GM23248 (cell line): ENCODE measurements at places on chromosomes 5 and 9.

DNA sequence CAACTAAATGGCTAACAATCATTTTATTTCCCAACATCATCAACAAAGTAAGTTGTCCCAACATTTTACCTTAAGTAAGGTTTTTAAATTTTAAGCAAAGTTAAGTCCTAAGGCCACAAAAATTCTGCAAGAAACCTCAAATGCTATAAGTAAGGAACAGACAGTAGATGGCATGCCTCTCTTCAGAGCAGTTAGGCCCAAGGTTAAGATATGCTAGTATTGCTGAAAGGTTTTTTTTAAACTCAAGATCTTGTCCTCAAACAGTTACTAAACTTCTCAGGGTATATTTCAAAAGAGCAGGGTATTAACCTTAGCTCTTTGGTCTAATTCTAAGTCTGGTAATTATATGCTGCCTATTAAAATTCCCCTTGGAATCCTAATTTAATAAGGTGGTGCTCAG lies 35.1 kb downstream of the PJA2 start:
- no peak for DNase-seq

DNA sequence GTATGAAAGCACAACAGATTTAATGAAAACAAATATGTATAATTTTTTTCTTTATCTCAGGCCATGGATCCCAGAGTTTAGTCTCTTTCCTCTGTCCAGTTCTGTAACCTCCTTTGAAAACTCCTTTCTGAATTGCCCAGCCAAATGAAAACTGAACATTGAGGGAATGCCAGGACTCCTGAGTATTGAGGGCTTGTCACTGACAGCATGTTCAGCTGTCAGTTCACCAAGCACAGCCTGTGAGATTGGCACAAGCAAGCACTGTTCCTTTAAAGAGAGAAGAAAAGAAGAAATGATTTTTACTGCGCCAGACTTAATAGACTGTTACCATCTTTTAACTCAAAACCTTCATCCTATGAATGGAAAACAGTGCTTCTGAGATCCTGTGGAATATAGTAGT lies 27.3 kb downstream of the TTC1 start:
- no peak for DNase-seq

DNA sequence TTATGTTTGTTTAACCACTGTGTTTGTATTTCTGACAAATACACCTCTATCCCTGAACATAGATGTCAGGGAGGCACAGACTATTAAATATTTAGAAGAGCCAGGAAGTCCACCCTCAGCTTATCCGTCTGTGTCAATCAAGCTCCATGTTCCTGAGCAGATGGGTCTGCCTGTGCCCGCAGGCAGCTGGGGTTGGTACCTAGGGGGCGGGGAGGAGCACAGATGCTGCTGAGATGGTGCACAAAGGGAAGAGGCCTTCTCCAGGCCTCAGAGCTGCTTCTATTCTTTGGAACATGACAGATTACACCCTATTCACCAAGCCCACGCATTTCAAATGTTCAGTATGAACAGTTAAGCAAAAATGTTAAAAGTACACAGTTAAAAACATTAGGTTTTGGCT lies 142.1 kb downstream of the EPB41L4A start:
- DNase-seq = no peak

GRCh38 chr9:5846501-5846921 lies 13.6 kb upstream of the ERMP1 start:
- peak; percentile 30 for DNase-seq

DNA sequence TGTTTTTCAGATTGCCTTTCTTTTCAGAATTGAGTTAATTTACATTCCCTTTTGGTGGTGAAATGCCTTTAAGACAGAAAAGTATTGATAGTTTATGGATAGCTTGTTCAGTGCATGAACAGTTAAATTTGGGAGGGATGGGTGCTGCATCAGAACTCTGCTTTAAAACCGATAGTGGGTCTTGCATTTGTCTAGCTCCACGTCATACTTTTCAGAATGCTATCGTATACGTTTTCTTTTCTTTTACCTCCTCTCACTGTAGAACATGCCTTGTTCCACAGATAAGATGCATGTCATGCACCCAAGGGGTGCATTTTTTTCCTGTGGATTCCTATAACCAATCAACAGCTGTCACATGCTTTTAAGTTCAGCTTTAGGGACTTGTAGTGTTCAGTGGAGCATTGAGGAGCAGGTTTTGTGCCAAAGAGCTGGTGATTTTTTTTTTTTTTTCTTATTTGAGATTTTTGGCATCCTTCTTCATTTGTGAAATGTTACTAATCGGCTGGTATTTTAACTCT lies 2.3 kb downstream of the SLC44A1 start:
- DNase-seq = peak; percentile 52

DNA sequence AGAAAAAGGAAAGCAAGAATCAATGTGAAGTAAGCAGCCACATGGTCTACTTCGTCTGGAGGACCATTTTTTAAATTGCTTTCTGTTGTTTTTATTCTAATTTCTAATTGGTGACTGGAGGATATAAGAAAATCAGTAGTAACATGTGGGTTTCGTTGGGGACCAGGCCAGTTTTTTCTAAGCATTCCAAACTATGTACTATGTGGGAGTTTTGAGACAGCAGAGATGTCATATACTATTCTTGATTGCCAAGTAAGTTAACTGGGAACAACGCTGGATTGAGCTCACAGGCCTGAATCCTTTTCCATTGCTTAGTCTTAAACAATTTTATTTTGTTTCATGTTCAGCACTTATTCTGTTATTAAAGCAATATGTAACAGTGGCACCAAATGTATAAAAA lies 225.7 kb downstream of the TMEM167A start:
- no peak for DNase-seq

- DNase-seq = no peak
These were observed 54.1 kb upstream of the ALDH1A1 start for GRCh38 chr9:73006986-73007385.

DNA sequence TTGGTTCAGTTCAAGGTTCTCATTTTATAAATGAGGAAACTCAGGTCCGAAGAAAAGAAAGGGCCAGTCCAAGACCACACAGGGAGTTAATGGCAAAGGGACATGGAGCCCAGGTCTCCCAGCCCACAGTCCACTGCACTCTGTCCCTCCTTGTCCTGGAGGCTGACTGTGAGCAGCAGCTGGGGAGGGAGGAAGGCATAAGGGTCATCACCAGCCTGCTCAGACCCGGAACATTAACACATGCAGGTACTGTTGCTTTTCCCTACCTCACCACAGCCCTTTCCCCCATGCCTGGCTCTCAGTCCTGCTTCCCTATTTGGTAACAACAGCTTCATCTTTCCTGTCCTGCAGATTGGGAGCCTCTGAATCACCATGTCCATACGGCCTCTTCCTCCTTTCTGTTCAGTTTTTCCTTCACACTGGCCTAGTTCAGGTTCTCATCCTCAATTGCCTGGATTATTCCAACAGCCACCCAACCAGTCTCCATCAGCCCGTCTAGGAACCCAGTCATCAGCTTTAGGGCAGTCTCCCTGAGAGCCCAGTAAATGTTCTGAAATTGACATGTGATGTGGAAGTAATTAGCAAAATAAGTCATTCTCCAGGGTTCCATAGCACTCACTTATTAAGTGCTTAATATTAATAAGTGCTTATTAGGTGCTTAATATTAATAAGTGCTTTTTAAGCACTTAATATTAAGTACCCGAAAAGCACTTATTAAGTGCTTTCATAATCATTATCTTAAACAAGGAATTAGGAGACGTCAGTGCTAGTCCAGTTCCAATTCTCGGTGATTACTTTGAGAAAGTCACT lies 4.3 kb downstream of the GPX3 start:
- no peak for DNase-seq

GRCh38 chr5:79888643-79889042 lies 102.4 kb downstream of the MTX3 start:
- DNase-seq = no peak

DNA sequence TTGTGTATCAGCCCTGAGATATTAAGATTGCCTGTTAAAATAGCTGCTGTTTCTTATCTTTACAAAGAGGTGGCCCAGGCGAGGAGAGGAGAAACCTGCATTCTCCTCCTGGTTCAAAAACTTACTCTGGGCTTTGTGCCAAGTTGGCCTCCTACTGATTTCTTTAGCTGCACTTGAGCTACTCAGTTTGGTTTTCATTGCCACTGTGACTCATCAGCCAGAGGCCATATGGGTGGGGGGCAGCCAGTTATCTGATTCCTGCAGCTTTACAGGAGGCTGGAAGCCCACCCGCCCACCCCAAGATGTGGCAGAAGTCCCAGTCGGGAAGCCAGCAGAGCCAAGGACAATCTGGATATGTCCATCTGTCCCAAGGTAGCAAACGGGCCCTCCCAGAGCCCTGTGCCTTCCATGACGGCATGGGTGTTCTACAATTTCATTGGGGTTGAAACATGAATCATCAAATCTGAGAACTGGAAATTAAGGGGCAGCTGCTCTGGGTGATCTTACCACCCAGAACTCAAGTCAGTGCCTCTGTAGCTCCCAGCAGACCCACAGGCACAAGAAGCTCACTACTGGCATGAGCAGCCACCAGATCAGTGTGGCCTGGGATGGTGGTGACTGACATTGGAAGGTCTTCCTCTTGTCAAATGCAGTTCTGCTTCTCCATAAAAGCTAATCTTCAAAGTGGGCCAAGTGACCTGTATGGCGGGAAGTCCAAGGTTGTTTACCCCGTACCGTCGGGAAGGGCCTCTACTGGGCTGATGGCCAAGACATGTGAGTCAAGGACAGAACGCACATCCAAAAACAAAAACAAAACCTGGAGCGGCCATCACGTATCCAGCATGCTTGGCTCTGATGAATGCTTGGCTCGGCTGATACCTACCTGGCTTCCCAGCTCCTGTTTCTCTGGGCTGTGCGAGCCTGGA lies 15.6 kb downstream of the FCN2 start:
- peak; percentile 53 for DNase-seq

GRCh38 chr5:78025540-78025939 lies 249.4 kb upstream of the TBCA start:
- no peak for DNase-seq

DNA sequence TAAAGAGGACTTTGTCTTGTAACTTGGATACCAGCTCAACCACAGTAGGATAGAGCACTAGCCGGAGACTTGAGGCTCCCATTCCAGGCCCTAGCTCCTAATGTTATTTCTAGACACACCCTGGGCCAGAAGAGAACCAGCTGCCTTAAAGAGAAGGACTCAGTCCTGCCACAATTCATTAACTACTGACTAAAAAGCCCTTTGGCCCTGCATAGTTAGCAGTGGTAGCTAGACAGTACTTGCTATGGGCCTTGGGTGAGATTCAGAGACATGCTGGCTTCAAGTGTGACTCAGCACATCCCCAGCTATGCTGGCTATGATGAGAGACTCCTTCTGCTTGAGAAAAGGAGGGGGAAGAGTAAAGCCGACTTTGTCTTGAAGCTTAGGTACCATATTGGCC lies 47.3 kb downstream of the TMEM167A start:
- peak; percentile 73 for DNase-seq

GRCh38 chr5:155460501-155460931 lies 447.0 kb downstream of the KIF4B start:
- DNase-seq = no peak

DNA sequence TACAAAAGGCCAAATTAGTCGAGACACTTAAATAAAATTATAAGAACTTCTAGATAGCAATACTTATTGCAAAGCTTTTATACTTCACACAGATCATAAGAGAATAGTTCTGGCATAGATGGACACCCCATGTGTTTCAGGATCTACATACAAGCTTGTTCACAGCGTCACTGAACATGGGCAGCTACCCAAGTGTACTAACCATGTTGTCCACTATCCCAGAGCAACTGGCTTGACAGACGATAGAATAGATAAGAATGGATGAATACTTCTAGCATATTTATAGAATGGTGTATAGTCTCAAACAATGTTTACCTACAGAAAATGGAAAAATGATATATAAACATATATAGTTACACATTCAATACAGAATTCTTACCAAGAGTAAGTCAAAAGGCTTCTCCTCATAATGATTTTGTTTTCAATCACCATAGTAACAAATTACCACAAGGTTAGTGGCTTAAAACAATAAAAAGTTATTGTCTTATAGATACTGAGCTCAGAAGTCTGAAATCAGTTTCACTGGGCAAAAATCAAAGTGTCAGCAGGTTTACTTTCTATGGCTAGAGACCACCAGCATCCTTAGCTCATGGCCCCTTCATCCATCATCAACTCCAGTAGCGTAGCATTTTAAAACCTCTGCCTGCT lies 446.7 kb downstream of the DMRTA1 start:
- DNase-seq = no peak

- no peak for DNase-seq
These were observed 3.8 kb downstream of the MTMR12 start for GRCh38 chr5:32308946-32309345.

DNA sequence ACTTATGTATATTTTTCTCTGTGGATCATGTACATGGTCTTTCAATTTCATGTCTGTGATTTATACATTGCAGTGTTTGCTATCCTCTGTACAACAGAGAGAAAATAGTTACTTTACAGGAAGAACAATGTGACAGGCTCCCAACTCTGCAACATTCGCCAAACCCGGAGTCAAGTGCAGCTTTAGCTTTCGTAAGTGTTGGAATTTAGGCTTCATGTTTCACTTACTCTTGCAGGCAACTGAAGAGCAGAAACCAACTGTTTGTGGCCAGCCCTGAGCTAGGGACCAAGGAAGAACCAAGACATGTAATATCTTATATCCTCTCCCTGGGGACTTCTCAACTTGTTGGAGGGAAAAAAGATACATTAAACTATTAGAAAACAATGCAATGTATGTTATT lies 147.9 kb downstream of the C5orf15 start:
- no peak for DNase-seq

GRCh38 chr5:155082401-155082800 lies 68.8 kb downstream of the KIF4B start:
- peak; percentile 59 for DNase-seq

GRCh38 chr5:66529182-66529581 lies 67.0 kb upstream of the MAST4 start:
- DNase-seq = no peak

DNA sequence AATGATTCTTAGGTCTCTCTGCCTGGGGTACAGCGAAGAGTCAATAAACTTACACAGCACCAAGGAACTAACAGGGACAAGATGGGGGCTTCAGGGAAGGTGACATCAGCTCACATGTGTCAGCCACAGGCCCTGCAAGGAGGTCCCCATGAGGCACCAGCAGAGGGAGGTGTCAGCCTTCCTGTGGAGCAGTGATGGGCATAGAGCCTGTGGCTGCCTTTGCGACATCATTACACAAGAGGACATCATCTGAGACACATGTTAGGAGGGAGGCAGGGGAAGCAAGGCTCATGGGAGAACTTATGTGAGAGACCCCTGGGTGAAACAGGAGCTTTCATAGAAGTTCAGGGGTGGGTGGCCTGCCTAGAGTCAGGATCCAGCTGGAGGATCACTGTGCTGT lies 389.6 kb downstream of the SEMA5A start:
- DNase-seq = peak; percentile 77

DNA sequence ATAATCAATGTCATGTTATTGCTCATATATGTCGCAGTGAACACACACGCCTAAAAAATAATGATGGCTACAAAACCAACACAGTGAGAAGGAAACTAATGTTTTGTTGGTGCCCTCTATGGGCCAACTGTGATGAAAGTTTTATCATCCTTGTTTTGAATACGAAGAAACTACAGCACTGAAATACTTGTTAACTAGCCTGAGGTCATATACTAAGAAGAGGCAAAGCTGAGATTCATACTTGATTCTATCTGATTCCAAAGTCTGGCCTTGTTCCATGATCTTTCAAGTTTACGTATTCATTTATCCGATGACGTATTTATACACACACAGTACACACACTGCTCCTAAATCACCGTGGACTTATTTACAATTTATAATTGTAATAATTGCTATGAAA lies 16.1 kb upstream of the DRD1 start:
- DNase-seq = peak; percentile 50

- DNase-seq = no peak
These were observed 662 bp downstream of the SUSD3 start for GRCh38 chr9:93059011-93059714.

GRCh38 chr9:133543772-133544467 lies 9.4 kb downstream of the ADAMTSL2 start:
- no peak for DNase-seq
